Right renal cortex interstitium (tissue), 3 donors: ENCODE measurements at places on chromosomes 3 and 15. TPM values are rescaled to one million over a fixed set of nuclear protein-coding genes. Genes with fewer than 3 reads are reported as not detected.

NAALADL2 gene
- 22.0 TPM for polyA plus RNA-seq

RARRES1 gene
- 11.3 TPM for polyA plus RNA-seq

DNA sequence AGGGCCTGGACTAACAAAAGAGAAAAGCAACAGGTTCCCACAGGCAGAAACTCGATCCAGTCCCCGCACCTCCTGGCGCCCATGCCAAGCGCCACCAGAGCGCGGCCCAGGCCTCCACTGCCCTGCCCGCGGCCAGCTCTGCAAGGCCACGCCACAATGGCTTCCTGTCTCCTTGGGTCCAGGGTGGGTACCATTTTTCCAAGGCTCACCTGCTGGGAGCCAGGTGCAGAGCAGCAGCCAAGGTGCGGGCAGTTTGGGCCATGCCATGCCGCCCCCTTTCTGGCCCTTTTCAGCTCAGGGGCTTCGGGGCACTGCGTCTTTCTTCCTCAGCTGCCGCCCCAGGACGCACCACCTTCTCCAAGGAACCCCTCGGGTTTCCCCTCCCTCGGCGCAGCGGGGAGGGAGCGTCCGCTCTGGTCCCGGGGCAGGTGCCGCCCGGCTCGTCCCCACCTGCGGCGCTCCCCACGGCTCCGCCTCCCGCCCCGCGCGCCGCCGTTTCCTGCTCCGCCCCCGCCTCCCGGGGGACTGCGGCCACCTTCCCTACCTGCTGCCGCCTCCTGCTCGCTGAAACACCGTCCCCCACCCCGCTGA, at the start of gene ILDR1:
TSS of gene ILDR1 (minus strand) at position 437 of the 591 bp plus-strand sequence. CDS start at position 267, 170 bp downstream.
- DNase-seq: no peak

DNA sequence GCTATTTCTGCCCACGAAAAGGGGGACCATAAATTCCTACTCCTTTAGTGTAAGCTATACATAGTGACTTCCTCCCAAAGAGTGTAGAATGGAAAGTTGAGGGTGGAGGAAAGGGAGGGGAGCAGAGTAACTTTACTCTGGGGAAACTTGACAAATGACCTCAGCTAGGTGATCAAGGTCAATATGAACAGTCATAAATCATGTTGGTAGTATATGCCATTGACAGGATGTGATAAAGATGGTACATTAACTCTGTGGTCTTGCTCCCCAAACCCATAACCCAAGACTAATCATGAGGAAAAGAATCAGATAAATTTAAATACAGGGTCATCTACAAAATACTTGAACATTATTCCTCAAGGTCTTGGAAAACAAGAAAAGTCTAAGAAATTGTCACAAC, 18.6 kb downstream of the SETMAR start:
- no peak for DNase-seq

GRCh38 chr3:4290272-4290893, 12.8 kb upstream of the SETMAR start:
- no peak for DNase-seq
